Activated T-cell treated with anti-CD3 and anti-CD28 coated beads, Interleukin-2, amount 50 U/mL, for 72 hours (primary cell): ENCODE measurements at places on chromosomes 11 and 22. TPM values are rescaled to one million over a fixed set of nuclear protein-coding genes. Genes with fewer than 3 reads are reported as not detected.

- H3K27ac ChIP-seq: no peak overlapping the region
- H3K36me3 ChIP-seq: no peaks in the 10 kb centered on the region
- peaks cover 28% of the 10 kb centered on the region for H3K4me1 ChIP-seq
- DNase-seq: no peak
- H3K4me3 ChIP-seq: no peak overlapping the region
Observed at GRCh38 chr11:103086461-103086860, 5.5 kb downstream of the DCUN1D5 start.

EFCAB6 gene
- 0.19 TPM for total RNA-seq

DNA sequence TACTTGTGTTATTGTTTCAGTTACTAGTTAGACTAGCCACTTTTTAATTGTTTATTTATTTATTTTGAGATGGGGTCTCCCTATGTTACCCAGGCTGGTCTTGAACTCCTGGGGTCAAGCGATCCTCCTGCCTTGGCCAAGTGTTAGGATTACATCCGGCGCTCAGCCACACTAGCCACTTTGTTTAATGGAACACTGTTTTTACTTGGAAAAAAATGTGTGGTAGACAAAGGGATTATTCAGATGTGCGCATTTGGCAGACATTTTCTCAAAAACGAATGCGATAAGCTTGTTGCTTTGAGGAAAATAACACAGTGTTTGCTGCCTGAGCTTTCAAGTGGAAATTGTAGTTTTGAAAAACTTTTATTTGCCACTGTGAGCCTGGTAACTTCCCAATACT, 51.0 kb downstream of the CTNND1 start:
- H3K4me3 ChIP-seq: no peak overlapping the region
- H3K4me1 ChIP-seq: peaks cover 13% of the 10 kb centered on the region
- peaks cover 1% of the 10 kb centered on the region for H3K36me3 ChIP-seq
- no peak overlapping the region for H3K27ac ChIP-seq

DNA sequence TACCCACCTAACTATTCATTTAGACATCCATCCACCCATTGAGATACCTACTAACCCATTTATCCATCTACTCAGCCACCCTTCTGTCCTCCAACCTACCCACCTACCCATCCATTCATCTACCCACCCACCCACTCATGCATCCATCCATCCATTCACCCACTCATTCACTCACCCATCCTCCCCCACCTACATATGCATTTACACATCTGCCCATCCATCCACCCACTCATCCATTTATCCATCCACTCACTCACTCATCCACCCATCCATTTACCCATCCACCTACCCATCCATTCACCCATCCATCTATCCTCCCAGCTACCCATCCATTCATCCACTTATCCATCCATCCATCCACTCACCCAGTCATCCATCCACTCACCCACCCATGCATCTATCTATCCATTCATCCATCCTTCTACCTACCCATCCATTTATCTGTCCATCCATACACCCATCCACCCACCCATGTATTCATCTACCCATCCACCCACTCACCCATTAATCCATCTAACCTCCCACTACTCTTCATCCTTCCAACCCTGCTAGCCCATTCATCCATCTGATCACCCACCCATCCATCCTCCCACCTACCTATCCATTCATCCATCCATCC, 378.7 kb downstream of the CTTN start:
- H3K27ac ChIP-seq: no peak overlapping the region
- H3K27me3 ChIP-seq: no peaks in the 10 kb centered on the region
- no peak for DNase-seq
- H3K4me3 ChIP-seq: no peak overlapping the region
- H3K4me1 ChIP-seq: no peaks in the 10 kb centered on the region
- H3K36me3 ChIP-seq: no peaks in the 10 kb centered on the region

DNA sequence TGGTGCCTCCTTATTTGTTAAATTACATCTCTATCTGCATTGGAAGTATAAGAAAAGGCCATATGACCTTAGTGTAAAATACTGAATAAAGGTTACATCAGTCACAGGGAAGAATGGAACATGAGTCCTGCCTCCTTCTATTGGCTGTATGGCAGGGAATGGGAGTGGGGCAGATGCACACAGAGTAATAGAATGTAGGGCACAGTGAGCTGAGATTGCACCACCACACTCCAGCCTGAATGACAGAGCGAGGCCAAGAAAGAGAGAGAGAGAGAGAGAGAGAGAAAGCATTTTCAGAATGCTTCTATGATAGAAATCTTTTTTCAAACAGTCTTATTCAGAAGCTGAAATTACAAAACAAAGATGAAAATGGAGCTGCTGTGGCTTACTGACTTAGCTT, 58.8 kb downstream of the SLN start:
- no peaks in the 10 kb centered on the region for H3K36me3 ChIP-seq
- peaks cover 24% of the 10 kb centered on the region for H3K27me3 ChIP-seq
- no peak overlapping the region for H3K27ac ChIP-seq
- no peak for DNase-seq
- H3K4me1 ChIP-seq: no peaks in the 10 kb centered on the region
- no peak overlapping the region for H3K4me3 ChIP-seq

OR5M10 gene
- total RNA-seq: not detected

DNA sequence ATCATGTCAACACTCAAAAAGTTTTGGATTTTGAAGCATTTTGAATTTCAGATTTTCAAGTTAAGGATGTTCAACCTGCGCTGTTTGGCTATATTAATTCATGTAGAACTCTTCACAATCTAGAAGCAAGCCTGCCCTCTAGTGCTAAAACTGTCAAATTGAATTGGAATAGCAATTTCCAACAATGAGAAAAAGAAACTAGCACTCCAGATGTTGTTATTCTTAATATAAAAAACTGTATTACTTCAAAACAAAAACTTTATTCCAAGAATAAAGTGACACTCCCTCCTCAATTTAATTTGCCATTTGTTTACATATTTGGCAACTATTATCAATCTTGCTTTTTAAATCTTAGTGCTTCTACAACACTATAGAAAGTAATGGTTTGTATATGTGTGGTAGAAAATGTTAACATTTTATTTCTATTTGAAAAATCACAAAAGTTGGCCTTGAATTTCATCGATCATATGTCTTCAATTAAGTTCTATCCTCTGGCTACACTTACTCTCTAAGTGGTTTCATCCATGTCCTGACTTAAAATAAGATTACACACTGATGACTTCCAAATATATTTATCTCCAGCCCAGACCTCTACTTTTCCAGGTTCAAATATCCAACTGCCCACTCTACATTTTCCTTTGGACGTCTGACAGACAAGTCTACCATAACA, 36.6 kb downstream of the DCUN1D5 start:
- H3K4me1 ChIP-seq: peaks cover 9% of the 10 kb centered on the region
- no peak overlapping the region for H3K4me3 ChIP-seq
- no peaks in the 10 kb centered on the region for H3K27me3 ChIP-seq
- peak; percentile 15 for DNase-seq
- peaks cover 3% of the 10 kb centered on the region for H3K36me3 ChIP-seq
- H3K27ac ChIP-seq: no peak overlapping the region

DNA sequence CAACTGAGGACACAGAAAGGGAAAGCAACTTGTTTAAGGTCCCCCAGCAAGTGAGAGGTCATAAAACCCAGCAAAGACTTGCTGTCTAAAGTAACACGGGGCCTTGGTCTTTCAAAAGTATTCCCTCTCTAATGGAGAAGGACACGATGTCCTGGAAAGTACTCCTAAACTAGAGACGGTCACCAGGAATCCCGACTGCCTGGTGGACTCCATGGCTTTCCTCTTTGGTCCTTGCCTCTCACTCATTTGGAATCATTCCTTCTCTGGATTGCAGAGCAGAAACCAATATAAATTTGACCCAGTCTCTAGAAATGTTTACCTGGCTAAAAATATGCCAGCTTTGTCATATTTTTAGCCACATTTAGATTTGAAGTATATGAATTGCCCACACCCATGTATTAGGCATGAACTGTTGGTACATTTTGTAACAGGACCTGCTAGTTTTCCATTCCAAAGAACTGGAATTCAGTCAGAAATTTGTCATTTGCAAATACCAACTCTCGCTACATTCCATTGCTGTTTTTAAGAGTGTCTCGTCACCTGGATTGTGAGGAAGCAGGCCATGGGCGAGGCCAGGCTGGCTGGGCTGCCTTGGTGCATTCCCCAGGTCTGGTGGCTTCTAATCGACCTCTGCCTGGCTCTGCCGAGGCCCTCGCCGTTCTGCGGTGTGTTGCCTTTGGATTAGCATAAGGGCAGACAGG, 12.9 kb downstream of the NAV2 start:
- H3K27me3 ChIP-seq: peaks cover 4% of the 10 kb centered on the region
- no peak for DNase-seq
- no peak overlapping the region for H3K27ac ChIP-seq
- H3K4me3 ChIP-seq: no peak overlapping the region
- peaks cover 21% of the 10 kb centered on the region for H3K4me1 ChIP-seq

DNA sequence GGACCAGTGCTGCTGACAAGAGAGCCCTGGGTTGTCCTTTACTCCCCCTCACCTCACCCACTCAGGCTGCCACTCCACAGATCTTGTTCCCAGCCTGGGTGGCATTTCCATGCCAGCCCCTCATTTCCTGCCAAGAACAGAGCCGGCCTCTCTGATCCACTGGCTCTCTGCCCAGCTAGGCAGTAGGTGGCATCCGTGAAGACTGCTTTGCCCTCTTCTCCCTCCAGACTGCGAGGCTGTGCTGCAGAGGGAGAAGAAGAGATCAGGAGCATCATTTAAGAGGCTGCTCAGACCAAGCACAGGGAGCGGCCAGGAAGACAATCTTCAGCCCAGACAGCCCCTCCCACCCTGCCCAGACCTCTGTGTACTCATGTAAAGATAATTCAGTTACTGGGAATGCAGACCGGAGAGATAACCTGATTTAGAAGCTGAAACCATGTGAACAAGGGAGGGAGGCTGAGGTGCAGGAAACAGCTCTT, 126.9 kb upstream of the NCAM1 start:
- no peaks in the 10 kb centered on the region for H3K4me1 ChIP-seq
- peaks cover 5% of the 10 kb centered on the region for H3K27me3 ChIP-seq
- no peak overlapping the region for H3K4me3 ChIP-seq
- no peak for DNase-seq

DNA sequence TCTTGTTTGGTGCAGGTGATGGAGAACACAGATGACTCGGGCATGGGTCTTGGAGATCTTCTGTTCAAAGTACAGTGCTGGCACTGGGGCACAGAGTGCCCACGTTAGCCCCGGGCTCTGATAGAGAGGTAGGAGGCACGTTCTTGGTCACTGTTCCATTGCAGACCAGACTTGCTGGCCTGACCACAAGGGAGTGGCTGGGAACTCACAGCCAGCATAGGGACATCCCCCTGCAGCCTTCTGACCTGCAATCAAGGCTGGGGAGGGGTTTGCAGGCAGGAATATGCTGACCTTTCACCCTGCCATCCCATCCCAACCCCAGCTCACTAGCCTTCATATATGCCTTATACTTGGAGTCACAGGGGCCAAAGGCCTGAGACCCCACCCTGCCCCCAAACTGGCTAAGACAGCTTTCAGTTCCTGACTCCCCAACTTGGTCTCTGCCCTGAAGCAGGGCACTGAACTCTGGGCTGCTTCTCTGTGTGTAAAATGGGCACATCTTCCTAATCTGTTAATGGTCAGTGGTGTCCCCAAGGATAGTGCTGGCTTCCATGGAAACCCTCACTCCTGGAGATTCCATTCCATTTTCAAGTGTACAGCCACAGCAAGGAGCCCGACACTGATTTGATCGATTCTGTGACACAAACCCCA, 4.6 kb downstream of the MRPL49 start:
- DNase-seq: no peak
- H3K36me3 ChIP-seq: peaks cover 6% of the 10 kb centered on the region
- no peak overlapping the region for H3K27ac ChIP-seq

DNA sequence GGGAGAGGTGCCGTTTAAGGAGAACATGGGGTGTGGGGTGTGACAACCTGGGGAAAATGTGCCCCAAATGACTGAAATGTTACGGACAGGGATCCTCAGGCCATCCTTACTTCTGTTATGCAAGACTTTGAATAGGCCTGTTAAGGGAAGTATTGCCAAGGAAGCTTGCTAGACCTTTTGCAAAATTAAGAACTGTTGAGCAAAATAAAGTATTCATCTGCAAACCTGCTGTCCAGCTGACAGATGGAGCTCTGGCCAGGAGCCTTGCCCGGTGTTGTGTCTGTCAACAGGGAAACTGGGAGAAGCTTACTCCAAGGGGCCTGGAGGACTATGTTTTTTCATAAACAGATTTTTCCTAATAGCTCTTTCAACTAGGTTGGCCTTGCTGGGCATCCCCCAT, 48.0 kb downstream of the FAT3 start:
- H3K4me1 ChIP-seq: no peaks in the 10 kb centered on the region
- DNase-seq: no peak
- no peaks in the 10 kb centered on the region for H3K36me3 ChIP-seq

DNA sequence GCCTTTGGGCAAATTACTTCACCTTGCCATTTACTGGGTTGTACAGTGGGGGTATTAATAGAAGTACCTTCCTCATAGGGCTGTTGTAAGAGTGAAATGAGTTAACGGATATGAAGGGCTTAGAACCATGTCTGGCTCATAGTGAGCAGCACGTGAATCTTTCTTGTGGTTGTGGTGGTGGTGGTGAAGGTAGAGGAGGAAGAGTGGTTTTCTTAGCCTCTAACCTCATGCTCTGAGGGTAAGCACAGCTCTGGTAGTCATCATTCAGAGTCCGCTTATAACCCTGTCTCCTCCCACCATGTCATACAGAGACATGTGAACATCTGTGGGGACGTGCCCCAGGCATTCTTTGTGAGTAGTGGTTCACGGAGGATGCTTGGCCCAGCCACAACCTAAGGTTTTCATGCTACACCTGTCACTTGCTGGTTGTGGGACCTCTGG, 43.6 kb downstream of the TEAD1 start:
- H3K4me3 ChIP-seq: no peak overlapping the region
- H3K27me3 ChIP-seq: peaks cover 80% of the 10 kb centered on the region
- DNase-seq: peak; percentile 77
- H3K4me1 ChIP-seq: peaks cover 20% of the 10 kb centered on the region
- H3K36me3 ChIP-seq: no peaks in the 10 kb centered on the region
- peak overlapping the region; percentile 39 for H3K27ac ChIP-seq

DNA sequence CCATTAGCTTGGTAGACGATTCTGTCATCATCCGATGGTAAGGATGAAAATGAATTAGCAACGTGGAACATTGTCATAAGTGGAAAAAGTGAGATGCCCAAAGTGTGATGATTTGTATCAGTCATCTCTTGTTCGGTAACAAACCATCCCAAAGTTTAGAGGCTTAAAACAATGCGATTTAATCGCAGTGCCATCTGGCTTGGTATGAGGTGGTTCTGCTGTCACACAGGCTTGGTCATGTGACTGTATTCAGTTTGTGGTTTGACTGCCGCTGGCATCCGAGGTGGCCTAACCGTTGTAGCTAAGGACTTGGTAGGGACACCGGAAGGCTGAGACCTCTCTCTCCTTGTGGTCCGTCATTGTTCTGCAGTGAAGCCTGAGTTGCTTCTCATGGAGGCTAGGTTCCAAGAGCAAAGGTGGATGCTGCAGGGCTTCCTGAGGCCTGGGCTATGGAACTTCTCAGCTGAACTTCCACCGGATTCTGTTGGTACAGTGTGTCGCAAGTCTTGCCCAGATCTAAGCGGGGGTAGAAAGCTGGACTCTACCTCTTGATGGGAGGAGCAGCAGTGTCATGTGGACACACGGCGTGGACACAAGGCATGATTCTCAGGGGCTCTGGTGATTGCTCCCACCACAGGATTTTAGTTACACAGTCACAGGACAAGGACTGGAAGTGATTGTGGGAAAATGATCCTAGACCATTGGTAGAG, 36.3 kb downstream of the BCR start:
- H3K27me3 ChIP-seq: no peaks in the 10 kb centered on the region
- peak; percentile 75 for DNase-seq
- peaks cover 90% of the 10 kb centered on the region for H3K4me1 ChIP-seq
- peak overlapping the region; percentile 79 for H3K4me3 ChIP-seq
- no peaks in the 10 kb centered on the region for H3K36me3 ChIP-seq

GRCh38 chr22:26382782-26383181, 46.3 kb upstream of the ASPHD2 start:
- no peak overlapping the region for H3K27ac ChIP-seq
- DNase-seq: no peak
- peaks cover under 1% of the 10 kb centered on the region for H3K4me1 ChIP-seq
- H3K4me3 ChIP-seq: no peak overlapping the region
